KBM-7 (cell line): ENCODE measurements at places on chromosomes 3 and 15.

DNA sequence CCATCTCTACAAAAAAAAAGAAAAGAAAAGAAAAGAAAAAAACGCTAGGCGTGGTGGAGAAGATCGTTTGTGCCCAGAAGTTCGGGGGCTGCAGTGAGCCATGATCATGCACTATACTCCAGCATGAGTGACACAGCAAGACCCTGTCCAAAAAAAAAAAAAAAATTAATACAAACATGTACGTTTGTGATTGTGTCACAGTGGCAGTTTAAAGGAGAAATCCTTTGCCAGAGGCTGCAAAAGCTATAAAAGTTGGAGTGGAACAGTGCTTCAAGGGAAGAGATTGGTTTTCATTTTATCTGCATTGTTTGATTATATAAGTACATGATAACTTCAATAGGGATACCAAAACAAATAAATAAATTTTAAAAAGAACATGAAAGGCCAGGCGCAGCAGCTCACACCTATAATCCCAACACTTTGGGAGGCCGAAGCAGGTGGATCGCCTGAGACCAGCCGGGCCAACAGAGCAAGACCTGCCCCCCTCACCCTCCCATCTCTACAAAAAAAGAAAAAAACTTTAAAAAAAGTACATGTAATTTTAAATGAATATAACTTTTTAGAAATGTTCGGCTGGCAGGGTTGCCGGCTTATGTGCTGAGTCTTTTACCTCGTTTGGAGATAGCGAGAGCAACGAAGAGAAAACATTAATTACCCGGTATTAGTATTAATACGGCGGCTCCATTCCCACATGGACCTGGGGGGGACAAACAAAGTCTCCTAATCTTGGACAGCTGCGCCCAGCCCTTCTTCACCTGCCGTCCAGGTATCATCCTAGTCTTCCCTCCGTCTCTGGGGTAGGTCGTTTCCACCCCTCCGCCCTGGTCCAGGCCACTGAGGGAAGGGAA lies 573 bp upstream of the DIS3L start:
- DNase-seq = no peak

GRCh38 chr3:43389388-43390254 lies 103.3 kb downstream of the SNRK start:
- DNase-seq = peak; percentile 76

GRCh38 chr3:167723025-167723512 lies 11.6 kb downstream of the PDCD10 start:
- DNase-seq = no peak

DNA sequence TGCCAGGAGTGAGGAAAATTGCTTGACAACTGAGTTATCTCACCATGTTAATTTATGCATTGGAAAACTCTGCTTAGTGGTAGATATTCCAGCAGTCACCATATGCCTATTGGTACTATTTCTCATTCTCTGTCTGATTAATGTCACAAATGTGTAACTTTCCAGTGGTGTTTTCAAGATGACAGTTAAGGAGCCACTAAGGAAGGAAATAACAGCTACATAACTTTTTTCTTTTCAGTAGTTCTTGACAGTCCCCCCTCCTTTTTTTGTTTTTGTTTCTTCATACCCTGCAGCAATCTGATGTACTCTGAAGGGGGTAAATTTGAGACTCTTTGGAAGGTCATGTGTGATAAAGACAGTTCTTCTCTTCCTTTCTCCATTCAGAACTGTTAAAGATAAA lies 13.1 kb downstream of the RASA2 start:
- DNase-seq = no peak

- DNase-seq = no peak
These were observed 115.6 kb downstream of the EOMES start for GRCh38 chr3:27606537-27606936.

- DNase-seq = no peak
These were observed 43.1 kb upstream of the NMD3 start for GRCh38 chr3:161177991-161178390.

GRCh38 chr3:43296565-43296964 lies 10.2 kb downstream of the SNRK start:
- peak; percentile 78 for DNase-seq

DNA sequence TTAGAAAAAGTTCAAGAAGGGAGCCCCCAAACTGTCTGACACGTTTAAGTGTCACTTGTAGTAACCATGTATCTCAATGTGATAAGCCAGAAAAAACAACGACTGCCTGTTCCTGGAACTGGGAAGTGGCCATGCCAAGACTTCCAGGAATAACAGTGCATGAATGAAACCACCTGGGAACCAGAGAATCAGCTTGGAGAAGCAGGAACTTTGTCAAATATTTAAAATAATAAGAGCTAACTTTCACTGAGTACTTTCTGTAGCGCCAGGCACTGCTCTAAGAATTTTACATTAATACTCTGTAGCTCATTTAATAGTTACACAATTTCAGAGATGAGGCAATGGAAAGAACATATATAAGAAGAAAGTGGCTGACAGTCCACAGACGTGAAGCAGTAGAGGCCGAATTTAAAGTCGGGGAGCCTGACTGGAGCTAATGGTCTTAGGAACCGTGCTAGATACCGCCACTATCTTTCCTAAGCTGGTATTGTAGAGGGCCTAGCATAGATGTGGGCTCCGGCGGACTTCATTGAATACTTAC lies 876 bp downstream of the PLSCR1 start:
- peak; percentile 21 for DNase-seq

GRCh38 chr15:42427429-42428223 lies 63.3 kb downstream of the ZNF106 start:
- DNase-seq = no peak
